ENCODE measurements at places on chromosomes 2 and 18.

GRCh38 chr2:64067326-64067725, 48.1 kb upstream of the VPS54 start:
- DNase-seq = peak; percentile 17

GRCh38 chr2:145597809-145598208, 1077.9 kb upstream of the ZEB2 start:
- DNase-seq = peak; percentile 76

DNA sequence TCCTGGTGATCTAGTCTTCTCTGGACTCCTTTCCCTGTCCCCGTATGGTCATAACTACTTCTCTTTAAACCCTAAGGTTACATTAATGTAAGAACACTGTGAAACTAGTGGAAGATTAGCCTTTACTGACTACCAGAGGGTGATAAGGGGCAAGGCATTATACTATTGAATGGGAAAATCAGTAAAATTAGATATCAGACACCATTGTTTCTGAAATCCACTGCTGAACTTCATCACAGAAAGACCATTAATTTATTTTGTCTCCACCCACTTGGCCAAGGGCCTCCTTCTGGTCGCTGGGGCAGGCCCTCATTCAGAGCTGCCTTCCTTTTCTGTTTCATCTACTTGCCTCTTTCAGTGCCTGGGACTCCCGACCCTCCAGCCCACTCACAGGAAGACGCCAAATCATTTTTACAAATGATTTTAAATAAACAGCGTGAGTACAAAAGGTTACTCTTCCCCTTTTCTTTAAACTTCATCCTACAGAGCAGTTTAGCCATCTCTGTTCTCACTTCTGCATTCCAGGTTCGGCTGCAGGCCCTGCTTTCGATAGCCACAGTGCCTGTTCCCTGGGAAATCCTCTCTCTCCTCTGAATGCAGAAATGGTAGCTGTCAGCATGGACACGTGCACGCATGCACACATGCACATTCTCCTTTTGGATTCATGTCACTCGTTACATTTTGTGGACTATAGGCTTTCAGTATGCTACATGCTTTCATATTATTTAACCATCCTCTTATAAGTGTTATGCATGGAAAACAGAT, 70.3 kb upstream of the DOCK10 start:
- DNase-seq = no peak

DNA sequence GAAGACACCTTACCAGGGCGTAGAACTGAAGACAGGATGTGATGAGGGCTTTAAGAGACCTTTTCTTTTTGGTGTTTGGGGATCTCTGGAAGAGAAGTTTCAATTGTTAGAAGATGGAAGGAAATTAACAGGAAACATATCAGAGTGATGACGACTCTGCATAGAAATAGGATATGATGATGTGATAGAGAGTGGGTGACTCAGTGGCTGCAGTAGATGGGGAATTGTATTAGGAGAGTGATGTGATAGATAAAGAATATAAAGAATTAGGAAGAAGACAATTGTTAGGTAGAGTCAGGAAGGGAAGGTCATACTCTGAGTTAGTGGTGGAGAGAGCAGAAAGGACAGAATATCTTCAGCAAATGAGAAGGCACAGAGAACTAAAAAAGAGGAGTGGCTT, 593.9 kb downstream of the NYAP2 start:
- DNase-seq = peak; percentile 42

GRCh38 chr18:67733088-67733487, 216.6 kb upstream of the DSEL start:
- peak; percentile 92 for DNase-seq

DNA sequence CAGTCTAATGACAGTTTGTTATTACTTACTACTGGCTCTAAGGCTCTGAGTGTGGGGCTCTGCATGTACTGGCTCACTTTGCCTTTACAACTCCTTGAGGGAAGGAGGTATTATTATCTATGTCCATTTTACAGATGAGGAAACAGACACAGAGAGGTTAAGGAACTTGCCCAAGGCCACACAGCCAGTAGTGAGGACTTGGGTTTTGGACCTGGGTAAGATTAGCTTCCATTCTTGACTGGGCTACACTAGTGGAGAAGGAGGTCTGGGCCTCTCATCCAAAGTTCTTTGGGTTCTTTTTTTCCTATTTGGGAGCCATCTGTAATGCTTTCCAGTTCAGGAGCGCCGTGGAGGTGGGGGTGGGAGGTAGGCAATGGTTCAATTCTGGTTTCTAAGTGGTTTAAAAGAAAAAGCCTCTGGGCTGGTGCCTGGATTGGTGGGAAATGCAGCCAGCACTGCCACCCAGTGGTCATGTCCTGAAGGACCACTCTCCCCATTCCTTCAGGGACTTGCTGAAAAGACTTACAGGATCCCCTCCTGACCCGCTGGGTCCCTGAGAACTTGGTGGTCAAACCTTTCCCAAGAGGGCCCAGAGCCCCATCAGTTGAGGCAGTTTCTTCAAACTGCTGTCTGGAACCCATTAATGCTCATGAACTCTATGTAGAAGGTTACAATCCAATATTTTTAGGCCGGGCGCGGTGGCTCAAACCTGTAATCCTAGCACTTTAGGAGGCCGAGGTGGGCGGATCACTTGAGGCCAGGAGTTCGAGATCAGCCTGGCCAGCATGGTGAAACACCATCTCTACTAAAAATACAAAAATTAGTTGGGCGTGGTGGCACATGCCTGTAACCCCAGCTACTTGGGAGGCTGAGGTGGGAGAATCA, 38.6 kb upstream of the NOTO start:
- peak; percentile 86 for DNase-seq

DNA sequence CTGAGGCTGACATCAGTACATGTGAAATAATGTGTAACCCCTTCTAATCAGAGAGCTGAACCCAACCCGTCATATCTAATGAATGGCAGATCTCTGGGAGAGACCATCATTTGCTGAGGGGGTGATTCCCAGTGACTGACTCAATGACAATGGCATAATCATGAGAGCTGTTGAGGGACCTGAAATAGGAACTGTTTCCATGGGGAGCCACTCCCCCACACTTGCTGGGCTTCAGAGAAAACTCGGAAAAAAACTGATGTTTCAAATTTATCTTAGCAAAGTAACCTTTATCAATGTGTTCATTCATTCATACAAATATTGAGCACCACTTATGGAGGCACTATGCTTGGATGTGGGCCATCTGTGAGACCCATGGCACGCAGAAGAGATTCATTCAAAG, 93.4 kb upstream of the ZBTB14 start:
- no peak for DNase-seq

DNA sequence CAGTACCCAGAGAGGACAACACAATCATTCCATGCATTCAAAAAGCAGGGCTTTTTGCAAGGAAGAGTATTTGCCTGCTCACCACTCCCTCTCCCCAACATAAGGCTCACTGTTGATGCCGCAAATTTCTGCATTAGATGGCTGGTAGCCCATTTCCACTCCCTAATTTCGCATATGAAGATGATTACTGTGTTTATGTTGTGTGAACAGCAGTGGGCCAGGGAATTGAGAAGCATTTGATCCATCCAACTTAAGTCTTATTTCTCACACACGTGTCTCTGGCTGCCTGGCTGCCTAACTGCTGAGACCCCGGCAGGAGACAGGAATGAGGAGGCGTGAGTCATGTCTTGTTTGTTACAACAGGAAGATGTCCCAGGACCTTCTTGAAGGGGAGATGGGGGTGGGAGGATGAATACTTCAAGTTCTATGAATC, 294.1 kb downstream of the ALK start:
- DNase-seq = peak; percentile 92

DNA sequence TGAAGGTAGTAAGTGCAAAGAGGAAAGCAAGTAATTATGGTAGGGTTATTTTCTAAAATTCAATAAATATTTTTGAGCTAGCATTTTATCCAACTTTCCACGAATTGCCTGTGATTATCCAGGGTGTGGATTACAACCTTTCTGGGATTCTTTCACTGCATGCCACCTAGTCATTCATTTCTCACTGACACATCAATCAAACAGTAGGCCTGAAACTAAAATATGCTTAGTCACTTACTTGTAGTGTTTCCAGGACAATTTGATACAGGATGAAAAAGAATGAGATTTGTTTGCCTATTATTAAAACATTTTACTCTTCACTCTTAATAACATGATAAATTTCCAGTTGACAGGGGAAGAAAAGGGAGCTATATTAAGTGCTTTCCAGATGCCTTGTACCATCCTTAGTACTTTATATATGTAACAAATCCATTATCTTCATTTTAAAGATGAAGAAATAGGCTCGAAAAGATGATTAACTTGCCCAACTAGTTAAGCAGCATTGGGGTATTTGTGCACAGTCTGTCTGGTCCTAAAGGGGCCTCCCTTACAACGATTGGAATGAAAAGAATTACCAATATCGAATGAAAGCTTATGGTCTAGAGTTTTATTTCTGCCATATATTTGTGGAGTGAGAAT, 70.4 kb downstream of the KCTD1 start:
- no peak for DNase-seq

GRCh38 chr2:112772322-112772721, 7.9 kb upstream of the CKAP2L start:
- DNase-seq = no peak

DNA sequence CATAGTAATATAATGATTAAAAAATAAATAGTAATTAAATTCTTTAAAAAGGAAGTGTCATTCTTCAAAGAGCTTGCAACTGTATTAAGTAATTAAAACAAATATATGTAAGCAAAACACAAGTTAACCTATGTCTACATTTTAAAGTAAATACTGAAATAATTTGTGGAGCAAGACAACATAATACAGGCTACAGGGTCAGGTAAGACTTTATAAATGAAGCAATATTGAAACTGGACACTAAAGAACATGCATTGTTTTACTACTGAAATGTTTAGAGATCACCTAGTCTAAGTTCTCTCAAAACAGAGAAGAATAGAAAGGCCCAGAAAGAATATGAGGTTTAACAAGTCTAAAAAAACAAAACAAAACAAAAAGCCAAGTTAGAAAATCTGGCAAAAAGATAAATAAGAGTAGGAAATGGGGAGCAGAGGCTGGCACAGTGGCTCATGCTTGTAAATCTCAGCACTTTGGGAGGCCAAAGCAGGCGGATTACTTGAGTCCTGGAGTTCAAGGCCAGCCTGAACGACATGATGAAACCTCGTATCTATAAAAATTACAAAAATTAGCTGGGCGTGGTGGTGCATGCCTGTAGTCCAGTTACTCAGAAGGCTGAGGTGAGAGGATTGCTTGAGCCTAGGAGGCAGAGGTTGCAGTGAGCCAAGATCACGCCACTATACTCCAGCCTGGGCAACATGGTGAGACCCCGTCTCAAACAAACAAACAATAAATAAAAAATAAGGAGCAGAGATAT, 34.4 kb downstream of the VPS54 start:
- peak; percentile 7 for DNase-seq

DNA sequence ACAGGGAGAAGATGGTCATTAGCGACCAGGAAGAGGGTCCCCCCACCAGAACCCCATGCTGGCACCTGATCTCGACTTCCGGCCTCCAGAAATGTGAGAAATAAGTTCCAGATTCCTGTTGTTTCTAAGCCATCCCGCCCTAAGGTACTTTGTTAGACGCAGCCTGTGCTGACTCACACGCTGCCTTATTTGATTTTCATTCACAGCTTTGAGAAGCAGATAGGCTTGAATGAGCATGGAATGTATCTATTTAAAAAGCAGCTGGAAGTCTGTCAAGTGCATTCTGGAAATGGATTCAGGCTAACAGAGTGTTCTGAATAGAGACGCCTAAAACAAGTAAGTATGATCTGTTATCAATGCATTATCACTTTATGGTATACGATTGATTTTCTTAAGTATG, 8.3 kb upstream of the IL1R2 start:
- DNase-seq = peak; percentile 64

DNA sequence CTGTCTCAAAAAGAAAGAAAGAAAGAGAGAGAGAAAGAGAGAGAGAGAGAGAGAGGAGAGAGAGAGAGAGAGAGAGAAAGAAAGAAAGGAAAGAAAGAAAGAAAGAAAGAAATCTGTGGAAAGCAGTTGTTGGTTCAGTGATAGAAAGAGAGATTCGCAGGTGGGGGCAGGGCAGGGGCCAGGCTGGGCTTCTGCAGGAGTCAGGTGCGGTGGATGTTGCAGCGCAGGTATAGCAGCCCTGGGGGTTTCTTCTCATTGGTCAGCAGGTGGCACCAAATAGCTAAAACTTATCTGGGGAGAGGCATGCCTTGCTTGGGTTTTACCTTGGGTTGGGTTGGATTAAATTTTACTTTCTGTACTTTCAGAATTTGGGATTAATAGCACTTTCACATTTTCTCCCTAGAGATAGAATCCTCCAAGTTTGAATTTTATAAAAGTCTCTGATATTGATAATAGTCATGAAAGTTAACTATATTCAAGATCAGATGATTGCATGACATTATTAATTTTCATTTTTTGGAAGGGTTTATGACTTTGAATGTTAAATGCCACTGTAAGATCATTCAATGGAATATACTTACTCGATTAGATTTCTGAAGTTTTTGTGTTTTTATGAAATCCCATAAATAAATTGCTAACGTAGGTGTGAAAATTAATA, 66.6 kb downstream of the SPTBN1 start:
- DNase-seq = peak; percentile 71

DNA sequence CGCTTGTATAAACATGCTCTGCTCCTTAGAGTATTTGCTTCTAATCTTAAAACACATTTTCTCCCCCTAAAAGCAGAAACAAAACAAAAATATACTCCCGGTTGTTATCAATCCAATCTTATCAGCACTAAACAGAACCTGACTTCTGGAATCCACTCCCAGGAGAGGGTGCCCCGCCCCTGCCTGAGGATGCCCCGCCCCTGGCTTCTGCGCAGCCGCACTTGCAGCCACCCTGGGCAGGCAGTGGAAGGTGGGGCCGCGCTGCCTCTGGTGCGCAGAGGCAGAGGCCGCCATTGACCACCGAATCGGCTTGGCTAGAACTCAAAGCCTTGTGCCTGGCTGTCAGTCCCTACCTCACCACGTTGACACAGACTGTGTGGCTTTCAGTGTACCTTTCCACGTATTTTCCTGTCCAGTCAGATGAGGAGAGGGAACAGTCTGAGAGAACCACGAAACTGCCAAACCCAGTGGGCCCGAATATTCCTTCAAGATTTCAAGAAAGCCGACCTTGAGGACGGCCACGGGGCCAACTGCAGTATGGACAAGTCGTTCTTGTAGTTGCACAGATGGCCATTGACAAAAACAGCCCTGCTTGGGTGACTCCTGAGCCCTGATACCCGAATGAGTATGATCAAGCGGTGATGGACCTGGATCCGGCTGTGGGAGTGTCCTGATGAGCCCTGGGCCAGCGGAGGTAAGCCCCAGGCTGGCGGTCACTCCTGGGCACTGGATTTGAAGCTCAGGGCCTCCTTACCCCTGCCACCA, 46.2 kb upstream of the ARHGAP28 start:
- no peak for DNase-seq

DNA sequence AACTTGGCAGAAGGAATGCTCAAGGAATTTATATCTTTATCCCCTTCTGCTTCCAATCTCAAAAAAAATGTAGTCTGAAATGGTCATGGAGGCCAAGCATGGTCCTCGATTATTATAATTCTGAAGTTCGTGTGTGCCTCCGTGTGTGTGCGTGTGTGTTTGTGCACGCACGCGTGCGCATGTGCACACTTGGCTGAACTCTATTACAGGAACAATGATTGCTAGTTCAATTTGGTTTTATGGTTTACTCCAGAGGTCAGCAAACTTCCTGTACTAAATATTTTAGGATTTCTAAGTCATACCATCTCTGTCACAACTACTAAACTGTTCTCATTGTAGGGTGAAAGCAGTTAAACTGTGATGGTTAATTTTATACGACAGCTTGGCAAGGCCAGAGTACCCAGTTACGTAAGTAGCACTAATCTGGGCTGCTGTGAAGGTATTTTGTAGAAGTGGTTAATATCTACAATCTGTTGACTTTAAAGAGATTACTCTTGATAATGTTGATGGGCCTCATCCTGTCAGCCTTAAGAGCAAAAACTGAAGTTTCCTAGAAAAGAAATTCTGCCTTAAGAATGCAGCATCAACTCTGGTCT, 5.8 kb upstream of the MARCHF7 start:
- peak; percentile 19 for DNase-seq
